ENCODE measurements at places on chromosomes 3 and 15.
A peak's percentile ranks its signal among the peaks of the same experiment; 100 is the strongest.

- DNase-seq, result no peak
Measured at GRCh38 chr3:183161552-183162336, 790 bp downstream of the LAMP3 start.

GRCh38 chr15:41281236-41281635 lies 50.2 kb downstream of the CHP1 start:
- DNase-seq, result no peak

- DNase-seq, result no peak
Measured at GRCh38 chr15:36924034-36924433, 176.3 kb downstream of the MEIS2 start.

DNA sequence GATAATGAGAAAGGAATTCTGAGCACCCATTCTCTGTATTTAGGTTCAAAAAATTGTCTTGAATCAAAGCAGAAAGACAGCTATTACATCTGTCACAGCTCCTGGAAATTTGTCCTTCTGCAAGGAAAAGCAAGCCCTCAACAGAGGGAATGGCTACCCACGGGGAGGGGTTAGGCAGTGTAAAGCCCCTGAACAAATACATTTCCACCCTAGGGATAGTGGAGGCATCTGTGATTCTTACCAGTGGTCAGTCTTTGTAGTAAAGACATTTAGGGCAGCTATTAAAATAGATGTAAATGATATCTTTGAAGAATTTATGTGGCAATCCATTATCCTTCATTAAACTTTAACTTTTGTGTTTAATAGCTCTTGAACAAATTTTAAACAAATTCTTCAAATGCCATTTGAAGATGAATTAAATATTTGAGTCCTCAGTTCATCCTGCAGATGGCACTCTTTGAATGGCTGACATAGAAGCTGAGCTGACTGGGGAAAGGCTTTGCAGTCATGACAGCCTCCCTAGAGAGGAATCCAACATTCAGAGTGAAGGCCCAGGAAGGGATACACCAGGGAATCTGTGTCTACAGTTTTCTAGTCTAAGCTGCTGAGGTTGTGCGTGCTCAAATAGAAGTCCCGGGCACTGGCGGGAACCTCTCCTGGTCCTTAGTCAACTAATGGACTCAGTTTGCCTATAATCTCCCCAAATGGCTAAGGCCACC lies 359.7 kb upstream of the ROPN1 start:
- peak; percentile 26 for DNase-seq

DNA sequence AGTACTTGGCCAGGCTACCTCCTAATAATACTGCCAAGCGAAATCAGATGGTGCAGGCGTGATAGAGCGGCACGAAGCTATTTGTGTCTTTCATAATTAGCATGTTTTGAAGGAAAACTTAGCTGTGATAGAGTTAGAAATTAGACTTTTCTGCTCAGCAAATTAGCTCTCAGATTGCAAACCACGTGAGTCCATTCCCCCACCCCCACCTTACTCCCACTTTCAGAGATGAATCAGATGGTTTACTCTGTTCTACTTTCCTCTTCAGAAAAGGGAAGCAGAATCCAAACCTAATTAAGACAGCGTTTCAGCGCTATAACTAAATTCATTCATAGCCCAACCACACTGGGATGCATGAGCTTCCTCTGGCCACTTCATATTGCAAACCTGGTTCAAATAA lies 214.6 kb downstream of the SLCO3A1 start:
- no peak for DNase-seq

- no peak for DNase-seq
Measured at GRCh38 chr15:56821721-56822425, 88.6 kb upstream of the ZNF280D start.

GRCh38 chr3:173221010-173221409 lies 80.0 kb upstream of the SPATA16 start:
- no peak for DNase-seq

Data from muscle of arm (tissue), 14 donors.